ENCODE measurements at places on chromosomes 11 and 22.

DNA sequence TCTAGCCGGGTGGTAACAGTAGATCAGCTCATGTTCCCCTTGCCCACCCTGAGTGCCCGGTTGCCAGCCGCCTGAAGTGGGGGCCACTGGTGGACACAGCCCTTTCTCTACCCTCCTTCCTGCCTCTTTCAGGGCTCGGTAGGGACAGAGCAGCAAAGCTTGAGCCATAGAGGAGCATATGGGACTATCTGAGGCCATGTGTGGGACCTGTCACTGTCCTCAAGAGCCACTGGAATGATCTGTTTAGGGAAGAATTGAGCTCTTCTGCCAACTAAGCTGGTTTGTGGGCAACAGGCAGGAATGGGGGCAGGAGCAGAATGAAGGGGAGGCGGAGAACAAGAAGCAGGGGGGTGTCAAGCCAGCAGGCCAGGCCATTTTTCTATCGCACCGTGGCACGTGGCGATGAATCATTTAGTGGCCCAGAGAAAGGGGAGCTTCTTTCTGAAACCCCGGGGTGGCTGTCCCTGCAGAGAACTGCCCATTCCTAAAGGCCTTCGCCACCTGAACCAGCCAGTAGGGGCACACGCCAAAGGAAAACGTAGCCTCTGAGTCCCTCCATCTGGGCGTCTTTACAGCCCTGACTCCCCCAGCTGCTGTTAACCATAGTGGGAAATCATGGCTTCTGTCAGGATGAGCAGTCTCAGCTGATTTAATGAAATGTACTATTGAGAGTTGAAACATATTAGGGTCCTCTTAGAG, 8.8 kb downstream of the ASPHD2 start:
- DNase-seq, result no peak

- no peak for DNase-seq
Measured at GRCh38 chr22:49968313-49968830, 7.8 kb downstream of the PIM3 start.

DNA sequence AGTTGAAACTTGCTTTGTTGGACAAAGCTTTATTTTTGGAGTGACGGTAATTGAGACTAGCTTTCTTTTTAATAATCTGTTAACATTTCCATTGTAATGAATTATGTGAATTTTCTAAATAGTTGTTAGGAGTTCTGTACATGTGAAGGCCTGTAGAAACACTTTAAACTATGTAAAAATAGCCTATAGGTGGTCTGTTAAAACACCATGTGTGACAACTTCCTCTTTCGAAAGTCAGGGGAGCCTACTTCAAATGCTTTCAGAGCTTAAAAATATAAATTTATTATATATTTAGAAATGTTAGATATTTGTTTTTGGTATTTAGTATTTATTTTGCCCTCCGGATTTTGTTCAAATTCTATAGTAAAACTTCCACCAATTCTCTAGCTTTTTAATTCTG, 28.7 kb downstream of the DDIAS start:
- no peak for DNase-seq

DNA sequence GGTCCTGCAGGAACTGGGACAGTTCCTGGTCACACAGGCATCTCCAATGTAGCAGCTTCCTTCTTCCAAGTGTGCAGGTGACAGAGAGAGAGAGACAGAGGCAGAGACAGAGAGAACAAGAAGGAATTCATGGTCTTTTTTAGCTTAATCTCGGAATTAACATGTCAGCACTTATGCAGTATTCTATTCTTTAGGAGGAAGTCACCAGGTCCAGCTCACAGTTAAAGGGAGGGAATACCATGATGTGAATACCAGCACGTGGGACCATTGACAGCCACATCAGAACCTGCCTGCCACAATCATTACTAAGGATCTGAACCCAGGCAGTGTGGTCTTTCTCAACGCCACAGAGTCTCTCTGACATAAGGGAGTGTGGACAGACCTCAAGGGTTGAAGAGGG, 341.6 kb downstream of the MN1 start:
- DNase-seq, result no peak

GRCh38 chr11:117843666-117844484, 19.3 kb upstream of the FXYD2 start:
- DNase-seq, result peak; percentile 81

- no peak for DNase-seq
Measured at GRCh38 chr11:100066399-100066798, 620.7 kb upstream of the ARHGAP42 start.

DNA sequence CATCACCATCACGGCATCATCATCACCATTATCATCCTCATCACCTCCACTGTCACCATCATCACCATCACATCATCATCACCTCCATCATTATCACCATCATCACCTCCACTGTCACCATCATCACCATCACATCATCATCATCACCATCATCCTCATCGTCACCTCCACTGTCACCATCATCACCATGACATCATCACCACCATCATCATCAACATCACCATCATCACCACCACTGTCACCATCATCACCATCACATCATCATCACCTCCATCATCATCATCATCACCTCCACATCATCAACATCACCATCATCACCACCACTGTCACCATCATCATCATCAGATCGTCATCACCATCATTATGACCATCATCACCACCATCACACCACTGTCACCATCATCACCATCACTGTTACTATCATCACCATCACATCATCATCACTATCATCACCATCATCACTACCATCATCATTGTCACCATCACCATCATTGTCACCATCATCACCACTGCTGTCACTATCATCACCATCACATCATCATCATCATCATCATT, 32.8 kb downstream of the PARVG start:
- DNase-seq, result no peak

DNA sequence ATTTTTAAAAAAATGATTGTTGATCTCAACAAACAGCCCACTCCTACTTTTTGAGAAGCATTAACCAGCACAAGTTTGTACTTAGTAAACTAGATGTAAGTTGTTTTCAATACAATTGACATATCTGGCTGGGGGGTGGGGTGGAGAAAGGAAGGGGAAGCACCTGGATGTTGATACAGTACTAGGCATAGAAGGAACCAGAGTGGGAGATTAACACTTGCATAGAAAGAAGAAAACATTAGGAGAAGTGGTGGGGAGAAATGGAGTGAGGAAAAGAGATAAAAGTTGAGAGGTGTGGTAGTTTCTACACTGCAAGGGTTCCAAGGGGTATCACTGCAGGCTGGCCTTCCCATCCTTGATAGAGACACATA, 10.6 kb upstream of the GAB2 start:
- no peak for DNase-seq

- DNase-seq, result no peak
Measured at GRCh38 chr11:14972581-14973495, 687 bp upstream of the CALCA start.

DNA sequence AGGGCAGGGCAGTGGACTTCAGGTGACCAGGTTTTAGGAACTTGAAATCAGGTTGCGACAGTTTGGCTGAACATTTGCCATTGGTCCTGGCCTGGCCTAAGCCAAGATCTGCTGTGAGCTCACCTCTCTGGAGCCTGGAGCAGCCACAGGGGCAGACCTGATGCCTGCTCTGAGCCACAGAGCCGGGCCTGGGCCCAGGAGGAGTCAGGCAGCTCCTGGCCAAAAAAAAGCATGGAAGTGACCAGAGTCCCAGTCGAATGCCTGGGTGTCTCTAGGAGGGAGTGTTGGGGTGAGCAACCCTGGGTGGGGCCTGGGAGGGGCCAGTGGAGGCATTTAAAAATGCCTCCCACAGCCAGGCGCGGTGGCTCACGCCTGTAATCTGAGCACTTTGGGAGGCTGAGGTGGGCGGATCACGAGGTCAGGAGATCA, 6.0 kb upstream of the OMP start:
- no peak for DNase-seq

DNA sequence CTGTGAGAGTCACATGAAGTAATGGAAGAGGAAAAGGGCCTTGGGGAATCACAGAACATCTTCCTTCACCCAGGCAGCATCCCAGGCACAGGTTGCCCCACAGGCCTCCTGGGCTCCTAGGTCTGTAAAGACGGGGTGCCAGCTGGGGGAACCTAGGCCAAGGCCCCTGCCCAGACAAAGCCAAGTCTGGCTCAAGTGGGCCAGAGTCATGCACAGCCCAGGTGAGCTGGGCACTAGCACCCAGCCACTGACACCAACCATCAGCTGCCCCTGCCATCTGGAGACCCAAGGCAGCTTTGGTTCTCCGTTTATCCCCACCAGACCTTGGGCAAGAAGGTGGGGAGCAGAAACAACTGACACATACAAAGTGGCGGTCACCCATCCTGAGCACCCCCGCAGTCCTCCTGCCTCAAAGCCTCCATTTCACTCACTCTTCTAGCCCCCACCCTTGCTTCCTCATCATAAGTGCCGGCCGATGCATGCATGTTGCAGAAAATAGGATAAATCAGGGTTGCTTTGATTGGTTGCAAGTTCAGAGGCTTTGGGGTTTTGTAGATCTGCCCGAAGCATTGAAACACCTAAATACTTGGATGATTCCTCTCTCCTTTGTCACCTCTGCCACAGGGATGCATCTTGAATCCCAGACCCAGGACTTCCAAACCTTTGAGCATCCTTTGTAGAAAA, 26.5 kb upstream of the TMPRSS4 start:
- no peak for DNase-seq

GRCh38 chr11:117704395-117705100, 92.5 kb downstream of the DSCAML1 start:
- DNase-seq, result no peak

GRCh38 chr11:10181811-10182210, 112.2 kb downstream of the SBF2 start:
- DNase-seq, result no peak

Measured in activated CD4-positive, alpha-beta T cell treated with anti-CD3 and anti-CD28 coated beads, Interleukin-2, amount 50 U/mL, for 4 hours (primary cell).